Stimulated activated CD4-positive, alpha-beta T cell treated with anti-CD3 and anti-CD28 coated beads, Interleukin-1b, Interleukin-23, amount 100 ng/mL, for 24 hours (primary cell): ENCODE measurements at places on chromosomes 7 and 10.
A peak's percentile ranks its signal among the peaks of the same experiment; 100 is the strongest.

DNA sequence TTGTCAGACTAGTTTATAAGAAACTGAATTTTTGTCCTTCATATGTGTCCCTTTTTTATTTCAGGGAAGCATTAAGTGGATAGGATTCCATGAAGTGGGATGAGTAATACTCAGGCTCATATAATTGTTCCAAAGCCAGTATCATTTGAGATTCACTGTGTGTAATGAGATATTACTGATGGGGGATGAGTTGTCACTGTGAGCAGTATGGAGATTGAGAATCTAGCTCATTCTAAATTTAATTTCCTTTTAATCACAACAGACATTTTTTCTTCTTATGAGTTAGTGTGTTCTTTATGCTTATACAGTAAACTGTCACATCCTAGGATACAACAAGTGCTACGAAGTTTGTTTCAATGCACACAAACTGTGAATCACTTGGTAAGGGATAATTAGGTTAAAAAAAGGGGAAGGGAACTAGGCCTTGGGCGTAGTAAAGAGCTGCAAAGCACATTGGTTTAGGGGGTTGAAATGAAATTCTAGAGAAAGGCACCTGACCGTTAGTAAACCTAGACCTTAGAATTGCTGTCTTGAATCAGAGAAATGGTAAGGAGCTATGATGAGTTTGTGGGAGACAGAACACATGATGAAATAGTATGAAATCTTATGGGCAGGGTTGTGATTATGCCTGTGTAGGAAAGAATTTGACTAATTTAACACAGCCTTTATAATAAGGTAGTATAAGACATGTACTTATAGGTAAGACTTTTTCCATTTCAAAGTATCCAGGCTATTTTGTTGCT, 153.4 kb downstream of the MLLT10 start:
- no peak for DNase-seq

- no peak for DNase-seq
These were observed 154.3 kb downstream of the POLR1F start for GRCh38 chr7:19554581-19554980.

DNA sequence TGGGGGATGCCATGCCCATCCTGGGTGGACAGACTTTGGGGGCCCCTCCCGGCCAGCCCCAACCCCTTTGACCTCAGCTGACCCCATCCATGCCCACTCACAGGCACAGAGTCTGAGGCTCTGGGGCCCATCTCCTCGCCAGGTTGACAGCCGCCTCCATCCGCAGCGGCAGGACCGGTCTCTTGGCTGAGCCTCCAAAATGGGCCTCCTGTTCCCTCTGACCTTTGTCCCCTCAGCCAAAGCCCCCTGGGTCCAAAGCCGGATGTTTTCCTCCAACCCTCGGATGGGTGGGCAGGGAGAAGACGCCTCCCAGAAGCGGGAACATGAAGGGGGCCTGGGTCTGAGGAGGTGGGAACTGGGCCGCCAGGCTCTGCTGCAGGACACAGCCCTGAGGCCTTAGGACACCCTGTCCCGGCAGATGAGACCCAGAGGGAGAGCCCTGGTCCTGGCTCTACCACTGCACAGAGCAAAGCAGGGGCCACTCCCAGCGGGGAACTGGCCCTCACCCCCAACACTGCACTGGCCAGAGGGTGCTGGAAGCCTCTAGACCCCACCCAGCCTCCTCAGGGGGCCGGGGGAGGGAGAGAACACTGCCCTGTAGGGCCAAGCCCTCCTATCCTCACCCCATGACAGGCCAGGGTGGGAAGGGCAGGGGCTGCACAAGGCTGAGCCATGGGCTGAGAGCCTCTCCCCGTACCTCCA, 12.6 kb downstream of the PDGFA start:
- no peak for DNase-seq

GRCh38 chr10:127423218-127423915, 125.7 kb upstream of the NPS start:
- DNase-seq = no peak

DNA sequence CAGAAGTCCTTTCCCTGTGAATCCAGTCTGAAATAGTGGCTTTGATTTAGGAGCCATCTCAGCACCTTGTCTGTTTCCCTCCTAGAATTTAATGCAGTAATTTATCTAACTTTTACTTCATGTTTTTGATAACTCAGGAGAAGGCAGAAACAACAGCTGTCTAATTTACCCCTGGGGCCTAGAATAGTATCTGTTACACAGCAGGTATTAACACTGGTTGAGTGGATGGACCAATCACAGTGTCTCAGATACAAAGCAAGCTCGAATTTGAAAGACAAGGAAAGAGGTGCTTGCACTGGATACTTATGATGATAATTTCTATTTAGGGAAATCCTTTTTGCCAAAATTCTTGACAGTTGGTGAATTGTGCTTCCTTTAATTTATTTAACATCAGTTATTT, 23.4 kb downstream of the CHRM2 start:
- DNase-seq = no peak

- no peak for DNase-seq
These were observed 29.4 kb downstream of the CDK14 start for GRCh38 chr7:90625562-90625961.

DNA sequence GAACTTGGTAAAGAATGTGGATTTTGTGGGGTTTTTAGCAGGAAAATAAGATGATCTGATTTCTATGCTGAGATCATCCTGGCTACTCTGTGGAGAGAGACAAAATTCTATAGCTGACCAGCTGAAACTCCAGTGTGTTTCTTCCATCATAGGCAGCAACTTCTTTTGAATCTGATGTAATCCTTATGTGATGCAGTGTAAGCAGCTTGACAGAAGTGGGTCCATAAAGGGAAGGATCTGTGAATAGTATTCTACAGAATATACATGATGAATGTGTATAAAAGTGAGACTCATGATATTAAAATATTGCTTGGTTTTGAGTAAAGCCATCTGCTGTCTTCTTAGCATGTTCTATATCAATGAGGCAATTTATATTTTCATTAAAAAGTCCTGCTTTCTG, 4.4 kb downstream of the MYO3A start:
- no peak for DNase-seq

GRCh38 chr10:97319671-97320479, 804 bp downstream of the FRAT1 start:
- DNase-seq = peak; percentile 32
